ENCODE measurements at places on chromosomes 2 and 18.

DNA sequence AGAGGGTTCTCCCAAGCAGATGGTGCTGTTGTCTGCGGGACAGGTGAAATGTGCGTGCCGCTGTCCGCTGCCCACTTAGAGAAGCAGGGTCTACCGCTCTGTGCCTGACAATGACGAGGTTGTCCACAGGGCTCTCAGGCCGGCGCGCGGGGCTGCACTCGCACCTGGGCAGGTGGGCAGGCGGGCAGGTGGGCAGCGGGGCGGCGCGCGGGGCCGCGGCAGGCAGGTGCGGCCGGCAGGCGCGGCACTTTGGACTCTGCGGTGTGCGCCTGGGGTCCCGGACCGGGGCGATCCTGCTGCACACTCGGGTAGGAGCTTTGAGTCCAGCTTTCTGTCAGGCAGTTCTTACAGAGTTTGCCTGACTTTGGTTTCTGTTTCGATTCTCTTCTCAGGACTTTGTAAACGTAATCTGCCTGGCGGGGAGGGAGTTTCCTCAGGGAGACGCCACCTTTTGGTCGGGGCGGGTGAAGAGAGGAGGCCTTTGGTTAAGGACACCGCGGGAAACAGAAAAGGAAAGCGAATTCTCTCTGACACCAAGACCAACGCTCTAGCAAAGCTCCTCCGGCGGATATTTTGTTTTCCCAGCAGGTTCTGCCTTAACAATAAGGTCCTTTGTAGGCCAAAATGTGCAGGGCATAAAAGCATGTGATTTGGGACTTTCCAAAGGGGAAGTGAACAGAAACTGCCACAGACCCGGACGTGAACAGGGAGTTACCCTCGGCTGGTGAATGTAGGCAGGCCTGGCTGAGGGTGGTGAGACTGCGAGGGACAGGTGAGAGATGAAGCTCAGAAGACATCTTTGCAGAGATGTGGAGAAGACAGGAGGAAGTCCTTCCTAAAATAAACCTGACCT, at the start of gene IFIH1:
Gene IFIH1 (minus strand): TSS at position 357 of the 853 bp plus-strand sequence. CDS start 377 bp downstream, outside the sequence.
- peak; percentile 60 for DNase-seq

DNA sequence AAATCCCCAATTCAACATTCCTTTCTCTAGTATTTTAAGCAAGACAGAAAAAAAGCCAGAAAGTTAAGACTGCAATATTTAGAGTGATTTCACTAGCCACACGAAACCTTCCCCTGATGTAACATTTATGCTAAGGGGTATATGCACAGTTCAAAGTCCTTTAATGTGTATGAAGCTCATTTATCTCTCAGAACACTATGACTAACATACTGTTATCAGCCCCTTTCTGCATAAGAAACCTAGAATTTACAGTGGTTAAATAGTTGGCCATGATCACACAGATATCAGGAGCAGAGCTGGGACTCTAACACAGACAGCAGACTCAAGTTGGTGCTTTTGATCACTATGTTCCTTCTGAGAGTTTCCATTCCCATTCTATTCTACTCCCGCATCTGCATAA, 185.5 kb downstream of the CDH2 start:
- DNase-seq: no peak

- DNase-seq: no peak
Observed at GRCh38 chr2:146997488-146997887, 847.3 kb upstream of the ACVR2A start.

DNA sequence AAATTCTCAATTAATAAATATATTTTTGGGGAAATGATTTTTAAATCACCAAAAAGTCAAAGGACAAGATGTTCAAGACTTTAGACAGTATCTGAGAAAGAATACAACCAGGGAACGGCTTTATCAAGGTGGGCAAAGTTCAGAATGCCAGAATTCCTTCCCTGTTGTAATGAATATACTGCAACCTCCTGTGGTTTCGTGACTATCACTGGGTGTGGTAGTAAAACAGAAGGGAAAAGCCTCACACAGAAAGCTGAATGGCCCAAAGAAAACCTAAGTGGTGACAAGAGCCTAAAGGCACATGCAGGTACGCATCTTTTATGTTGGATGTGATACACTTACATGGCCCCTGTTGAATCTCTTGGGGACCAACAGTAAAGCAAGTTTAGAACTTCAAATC, 37.1 kb downstream of the MBD2 start:
- DNase-seq: no peak

DNA sequence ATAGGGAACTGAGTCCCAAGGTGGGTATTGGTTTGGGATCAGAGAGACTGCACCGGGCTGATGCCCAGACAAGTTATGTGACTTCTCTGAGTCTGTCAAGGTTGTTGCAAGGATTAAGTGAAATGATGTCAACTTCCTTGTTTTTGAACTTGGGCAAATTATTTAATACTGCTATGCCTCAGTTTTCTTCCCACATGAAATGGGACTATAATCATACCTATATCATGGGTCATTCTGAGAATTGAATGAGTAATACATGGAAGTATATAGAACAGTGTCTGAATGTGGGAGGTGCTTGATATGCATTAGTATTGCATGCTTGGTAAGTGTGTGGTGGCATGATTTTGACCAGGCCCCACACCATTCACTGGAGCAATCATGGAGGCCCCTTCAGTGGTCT, 99.0 kb downstream of the PRKCE start:
- no peak for DNase-seq

DNA sequence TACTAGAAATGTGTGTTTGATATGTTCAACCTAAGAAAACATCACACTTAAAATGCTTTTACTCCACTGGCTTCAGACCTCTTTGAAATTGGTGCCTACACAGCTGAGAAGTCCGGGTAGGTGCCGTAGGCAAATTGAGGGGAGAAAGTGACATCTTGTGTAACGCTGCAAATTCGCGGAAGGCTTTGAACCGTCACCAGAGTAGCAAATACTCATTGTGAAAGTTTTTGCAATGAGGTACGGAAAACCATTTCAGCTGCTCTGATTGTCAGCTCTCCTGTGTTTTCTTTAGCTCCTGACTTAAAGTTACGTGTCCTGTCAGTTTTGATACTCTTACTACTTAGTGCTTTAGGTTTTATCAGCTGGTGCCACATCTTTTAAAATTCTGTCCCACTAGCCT, 224.5 kb downstream of the FAM210A start:
- DNase-seq: no peak
